ENCODE measurements at places on chromosomes 2 and 18.

- DNase-seq = peak; percentile 46
These were observed 105.7 kb downstream of the MGAT5 start for GRCh38 chr2:134359367-134360081.

DNA sequence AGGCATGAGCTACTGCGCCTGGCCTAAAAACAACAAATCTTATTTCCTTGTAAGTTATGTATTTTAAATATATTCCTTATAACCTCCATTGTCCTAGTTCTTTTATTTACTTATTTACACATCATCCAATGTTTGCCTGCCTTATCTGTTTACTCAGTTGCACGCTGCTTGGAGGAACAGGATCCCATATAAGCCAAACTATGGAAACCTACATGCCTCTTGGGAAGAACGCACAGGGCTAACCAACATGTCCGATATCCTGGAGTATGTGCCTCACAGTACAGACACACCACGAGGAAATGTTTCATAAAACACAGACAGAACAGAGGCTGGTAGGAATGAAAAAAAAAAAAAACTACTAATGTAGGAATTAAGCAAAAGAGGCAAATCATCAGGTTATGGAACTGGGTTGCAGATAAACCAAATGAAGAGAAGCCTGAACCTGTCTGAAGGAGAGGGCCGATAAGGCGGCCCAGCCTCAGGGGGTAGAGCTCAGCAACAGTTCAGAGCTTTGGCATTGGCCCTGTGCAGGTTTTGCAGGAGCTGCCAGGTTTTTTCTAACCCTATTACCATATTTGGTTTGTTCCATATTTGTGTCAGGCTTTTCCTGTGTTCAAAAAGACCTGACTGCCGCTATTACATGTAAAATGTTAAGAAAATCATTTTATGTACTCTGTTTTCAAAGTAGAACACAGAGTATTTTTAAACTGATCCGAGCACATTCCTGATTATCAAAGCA, 19.9 kb upstream of the SP3 start:
- no peak for DNase-seq

DNA sequence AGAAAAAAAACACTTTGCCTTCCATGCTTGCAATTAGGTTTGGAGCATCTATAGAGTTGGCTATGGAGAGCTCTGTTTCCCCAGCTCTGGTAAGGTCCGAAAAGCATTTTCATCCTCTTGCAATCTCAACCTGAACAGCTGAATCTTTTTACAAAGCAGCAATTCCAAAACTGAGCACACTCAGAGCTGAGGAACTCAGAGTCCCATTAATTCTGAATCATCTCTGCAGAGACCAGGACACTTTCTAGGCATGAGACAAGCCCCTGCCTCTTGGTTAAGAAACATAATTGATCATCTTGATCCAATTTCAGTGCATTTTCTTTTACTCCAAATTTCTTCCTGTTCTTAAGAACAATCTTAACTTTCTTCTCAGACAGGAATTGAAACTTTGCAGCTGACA, 4.2 kb downstream of the CNGA3 start:
- DNase-seq = no peak

DNA sequence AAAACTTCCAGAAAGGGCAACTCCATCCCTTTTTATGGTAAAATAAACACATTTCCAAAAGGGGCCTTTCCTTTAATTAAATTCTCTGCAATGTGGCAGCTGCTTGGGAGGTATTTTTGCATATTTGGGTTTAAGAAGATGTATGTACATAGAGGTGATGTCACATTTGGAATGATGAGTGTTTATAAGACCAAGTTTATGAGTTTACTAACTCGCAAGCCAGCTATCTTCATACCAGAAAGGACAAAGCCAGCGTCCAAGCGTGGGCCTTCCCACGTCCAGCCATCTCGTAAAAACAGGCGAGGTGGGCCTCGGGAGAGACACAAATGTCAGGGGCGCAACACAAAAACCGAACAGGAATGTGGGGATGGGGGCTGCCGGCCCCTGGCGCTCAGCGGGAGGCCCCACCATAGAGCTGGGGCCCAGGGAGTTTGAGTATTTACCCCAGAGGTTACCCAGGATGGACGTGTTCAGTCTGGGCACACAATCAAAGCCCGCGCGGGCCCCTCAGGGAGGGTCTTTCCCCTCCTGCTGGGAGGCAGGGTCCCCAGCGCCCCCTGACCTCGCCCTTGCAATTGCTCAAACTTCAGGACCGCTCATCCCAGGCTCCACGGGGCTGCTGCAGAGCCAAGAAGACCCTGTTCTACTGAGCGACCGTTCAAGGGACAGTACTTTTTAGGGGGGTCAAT, 137.3 kb downstream of the TWIST2 start:
- DNase-seq = no peak

GRCh38 chr2:144996225-144996795, 476.4 kb upstream of the ZEB2 start:
- peak; percentile 12 for DNase-seq

DNA sequence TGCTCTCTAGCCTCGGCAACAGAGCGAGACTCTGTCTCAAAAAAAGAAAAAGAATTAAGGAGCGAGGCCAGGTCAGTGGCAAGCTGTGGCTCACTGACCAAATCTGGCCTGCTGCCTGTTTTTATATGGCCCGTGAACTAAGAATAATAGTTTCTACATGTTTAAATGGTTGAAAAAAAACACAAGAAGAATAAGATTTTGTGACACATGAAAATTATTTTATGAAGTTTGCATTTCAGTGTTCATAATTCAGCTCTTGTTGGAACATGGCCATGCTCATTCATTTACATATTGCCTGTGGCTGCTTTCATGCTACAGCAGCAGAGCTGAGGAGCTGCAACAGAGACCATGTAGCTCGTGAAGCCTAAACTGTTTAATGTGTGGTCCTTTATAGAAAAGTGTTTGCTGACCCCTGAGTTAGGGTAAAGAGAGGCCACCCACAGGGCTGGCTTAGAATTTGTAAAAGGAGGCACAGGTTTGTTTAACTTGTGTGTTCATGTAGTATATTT, 59.5 kb downstream of the MFSD6 start:
- DNase-seq = no peak

GRCh38 chr18:24534737-24535136, 74.3 kb downstream of the HRH4 start:
- DNase-seq = no peak
